ENCODE measurements at places on chromosomes 16 and 17.

GRCh38 chr17:199806-200545 is 18.5 kb upstream of the DOC2B start:
- no peak for DNase-seq

DNA sequence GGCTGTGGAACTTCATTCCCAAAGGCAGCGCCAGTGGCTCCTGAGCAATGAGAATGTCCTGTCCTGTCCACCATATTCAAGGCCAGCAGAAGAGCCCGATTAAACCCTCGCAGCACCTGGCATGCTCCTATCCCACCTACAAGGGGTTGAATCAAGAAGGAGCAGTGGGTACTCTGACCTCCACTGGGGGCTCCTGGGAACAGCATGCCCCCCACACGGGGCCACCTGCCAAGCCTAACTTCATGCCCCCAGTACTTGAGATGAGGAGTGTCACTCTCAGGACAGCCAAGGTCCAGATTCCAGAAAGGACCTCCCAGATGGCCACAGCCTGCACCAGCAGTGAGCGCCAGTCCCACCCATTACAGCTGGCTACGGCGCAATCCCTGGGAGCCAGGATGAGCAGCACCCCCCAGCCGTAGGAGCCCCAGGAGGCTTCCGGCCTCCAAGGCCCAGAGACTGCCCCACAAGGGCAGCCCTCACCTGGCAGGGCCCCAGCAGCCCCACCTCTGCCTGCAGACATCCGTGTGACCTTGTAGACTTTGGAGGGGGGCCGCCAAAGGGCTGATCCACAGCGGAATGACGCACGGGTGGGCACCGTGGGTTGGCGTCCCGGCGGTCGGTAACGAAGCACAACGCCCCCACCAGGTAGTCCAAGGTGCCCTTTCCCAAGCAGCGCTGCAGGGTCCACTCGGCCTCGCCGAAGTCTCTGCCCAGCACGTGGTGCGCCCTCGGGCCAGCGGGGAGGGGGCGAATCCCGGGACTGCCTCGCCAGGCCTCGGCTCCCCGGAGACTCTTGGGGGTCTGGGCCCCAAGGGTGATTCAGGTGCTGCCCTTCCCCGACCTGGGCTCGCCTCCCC is 1.0 kb upstream of the MPDU1 start:
- DNase-seq = no peak

- no peak for DNase-seq
These were observed 57.8 kb downstream of the BAHCC1 start for GRCh38 chr17:81453076-81453475.

- no peak for DNase-seq
These were observed 33.0 kb downstream of the LYRM1 start for GRCh38 chr16:20933589-20933988.

DNA sequence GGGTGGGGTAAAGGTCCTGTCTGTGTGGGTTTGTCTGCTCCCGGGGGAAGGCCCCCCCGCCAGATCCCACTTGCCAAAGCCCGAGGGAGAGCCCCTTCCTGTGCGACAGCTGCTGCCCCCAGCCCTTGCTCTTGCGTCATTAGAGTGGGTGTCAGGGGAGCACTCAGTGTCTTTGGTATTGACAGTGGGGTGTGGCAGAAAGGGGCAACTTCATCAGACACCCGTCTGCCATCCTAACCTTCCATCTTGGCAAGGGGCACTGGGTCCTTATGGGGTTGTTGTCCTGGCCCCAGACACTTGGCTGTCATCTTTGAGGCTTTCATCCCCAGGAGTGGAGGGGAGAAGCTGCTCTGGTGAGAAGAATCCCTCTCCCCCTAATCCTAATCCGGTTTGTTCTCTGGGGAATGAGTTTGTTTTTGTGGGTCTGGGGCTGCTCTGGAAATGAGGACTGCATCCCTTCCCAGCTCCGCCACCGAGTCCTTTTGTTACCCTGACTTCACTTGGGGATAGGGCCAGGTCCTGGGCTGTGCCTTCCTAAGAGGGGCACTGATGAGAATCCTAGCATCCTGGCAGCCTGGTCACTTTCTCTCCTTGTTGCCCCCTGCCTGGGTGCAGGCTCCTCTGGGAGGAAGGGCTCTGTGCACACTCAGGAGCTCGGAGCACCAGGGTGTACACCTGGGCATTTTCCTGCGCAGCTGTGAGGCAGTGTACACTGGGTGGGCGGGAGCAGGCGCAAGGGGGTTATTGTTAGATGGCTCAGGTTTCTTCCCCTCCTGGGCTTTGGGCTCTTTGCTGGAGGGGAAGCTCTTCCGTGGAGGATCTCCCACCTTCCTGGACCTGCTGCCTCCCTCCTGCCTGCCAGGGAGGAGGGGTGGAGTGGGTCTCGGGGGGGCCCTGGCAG is 21.1 kb downstream of the GJD3 start:
- DNase-seq = no peak

DNA sequence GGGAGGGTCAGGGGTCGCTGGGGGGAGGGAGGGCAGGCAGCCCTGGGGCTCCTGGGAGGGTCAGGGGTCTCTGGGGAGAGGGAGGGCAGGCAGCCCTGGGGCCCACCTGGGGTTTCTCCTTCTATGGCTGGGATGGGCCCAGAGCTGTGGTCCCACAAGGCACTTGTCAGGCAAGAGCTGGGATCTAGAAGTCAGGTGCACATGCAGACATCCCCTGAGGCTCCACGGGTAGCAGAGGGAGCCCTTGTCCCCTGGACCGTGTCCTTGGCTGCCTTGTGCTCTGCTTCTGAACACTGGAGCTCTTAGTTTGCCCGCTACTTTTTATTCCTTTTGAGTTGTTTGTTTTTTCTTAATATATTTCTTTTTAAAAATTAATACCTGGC is 1.8 kb downstream of the TUBB3 start:
- no peak for DNase-seq

GRCh38 chr16:86831366-86831765 is 253.0 kb downstream of the FOXL1 start:
- no peak for DNase-seq

DNA sequence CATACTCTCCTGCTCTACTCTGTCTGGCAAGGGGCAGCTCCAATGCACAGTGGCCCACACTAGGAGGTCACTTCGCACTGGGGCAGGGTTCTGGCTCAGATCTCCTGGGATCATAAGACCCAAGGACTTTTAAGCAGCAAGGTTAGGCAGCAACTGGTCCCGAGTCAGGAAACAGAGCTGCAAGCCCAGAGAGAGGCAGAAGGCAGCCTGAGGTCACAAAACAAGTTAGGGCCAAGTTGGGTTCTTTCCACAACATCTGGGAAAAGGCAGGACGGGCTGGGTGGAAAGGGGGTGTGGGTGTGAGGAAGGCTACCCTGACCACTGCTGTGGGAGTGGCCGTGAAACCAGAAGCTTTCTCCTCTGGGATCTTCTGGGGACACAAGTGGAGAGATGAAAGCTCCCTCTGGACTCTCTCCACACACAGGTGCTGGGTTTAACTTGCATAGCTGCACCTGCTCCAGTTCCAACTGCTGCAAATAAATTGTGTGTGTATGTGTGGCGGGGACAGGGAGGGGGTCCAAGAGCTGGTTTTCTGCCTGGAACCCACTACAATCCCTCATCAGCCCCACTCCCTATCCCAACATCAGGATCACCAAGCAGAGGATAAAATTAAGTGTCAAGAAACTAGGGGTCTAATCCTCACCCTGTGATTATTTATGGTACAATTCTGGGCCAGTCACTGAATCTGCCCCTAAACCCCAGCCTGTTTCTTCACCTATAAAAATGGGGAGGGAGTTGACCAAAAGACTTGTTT is 8.0 kb upstream of the TSPOAP1 start:
- DNase-seq = no peak

DNA sequence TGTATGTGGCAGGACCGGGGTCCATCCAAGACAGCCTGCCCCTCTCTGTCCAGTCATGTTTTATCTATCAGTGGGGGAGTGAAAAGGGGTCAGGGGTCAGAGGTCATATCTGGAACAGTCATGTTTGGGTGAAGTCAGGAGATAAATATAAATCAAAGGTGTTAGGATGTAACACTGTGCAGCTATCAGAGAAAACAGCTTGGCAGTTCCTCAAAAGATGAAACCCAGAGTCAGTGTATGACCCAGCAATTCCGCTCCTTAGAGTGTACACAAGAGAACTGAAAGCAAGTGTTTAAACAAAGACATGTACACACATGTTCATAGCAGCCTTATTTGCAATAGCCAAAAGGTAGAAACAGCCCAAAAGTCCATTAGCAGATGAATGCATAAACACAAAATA is 361.3 kb downstream of the FOXL1 start:
- DNase-seq = no peak
